CMK (cell line): ENCODE measurements at places on chromosomes 1 and 21.

GRCh38 chr1:33255347-33256220 lies 708 bp upstream of the ZNF362 start:
- no peak for DNase-seq

DNA sequence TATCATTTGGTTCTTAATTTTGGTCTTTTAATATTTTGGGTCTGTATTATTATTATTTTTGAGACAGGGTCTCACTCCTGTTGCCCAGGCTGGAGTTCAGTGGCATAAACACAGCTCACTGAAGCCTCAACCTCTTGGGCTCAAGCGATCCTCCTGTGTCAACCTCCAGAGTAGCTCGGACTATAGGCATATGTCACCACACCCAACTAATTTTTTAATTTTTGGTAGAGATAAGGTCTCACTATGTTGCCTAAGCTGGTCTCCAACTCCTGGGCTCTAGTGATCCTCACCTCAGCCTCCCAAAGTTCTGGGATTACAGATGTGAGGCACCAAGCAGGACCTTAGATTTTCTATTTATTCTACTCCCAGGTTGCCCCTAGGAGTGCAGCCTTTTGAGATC lies 2.7 kb upstream of the ILF2 start:
- no peak for DNase-seq

DNA sequence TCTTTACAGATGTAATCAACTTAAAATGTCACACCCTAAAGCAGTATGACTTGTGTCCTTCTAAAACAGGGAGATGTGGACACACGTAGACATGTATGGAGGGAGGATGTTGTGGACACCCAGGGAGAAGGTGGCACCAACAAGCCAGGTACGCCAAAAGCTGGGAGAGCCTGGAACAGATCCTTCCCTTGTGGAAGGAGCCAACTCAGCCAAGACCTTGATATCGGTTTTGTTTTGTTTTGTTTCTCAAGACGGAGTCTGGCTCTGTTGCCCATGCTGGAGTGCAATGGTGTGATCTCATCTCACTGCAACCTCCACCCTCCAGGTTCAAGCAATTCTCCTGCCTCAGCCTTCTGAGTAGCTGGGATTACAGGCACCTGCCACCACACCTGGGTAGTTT lies 45.6 kb downstream of the CHAF1B start:
- no peak for DNase-seq

GRCh38 chr1:49102752-49103151 lies 326.1 kb upstream of the BEND5 start:
- no peak for DNase-seq

- DNase-seq: no peak
Observed at GRCh38 chr1:173162601-173163000, 44.5 kb downstream of the TNFSF4 start.

DNA sequence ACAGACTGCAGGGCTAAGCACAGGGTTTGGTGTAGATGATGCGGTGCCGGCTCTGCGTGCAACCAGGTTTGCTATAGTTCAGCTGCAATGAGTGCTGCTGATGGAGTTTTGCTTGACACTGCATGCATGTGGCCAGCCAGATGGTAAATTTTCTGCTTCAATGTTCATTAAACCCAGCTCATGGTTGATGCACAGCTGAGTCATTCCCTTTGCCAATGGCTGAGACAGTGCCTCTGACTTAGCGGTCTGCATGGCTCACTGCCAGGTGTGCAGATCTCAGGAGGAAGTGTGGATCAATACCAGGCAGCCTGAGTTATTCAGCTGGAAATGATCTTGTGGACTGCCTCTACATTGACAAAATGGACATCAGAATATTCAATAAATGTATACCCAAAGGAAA lies 172.7 kb upstream of the ZP4 start:
- no peak for DNase-seq
